Activated CD8-positive, alpha-beta memory T cell treated with anti-CD3 and anti-CD28 coated beads for 48 hours (primary cell): ENCODE measurements at places on chromosomes 3 and 15.

- peak; percentile 20 for DNase-seq
These were observed 611 bp downstream of the PIAS1 start for GRCh38 chr15:68054628-68055223.

- DNase-seq: no peak
These were observed 217.6 kb downstream of the KBTBD8 start for GRCh38 chr3:67215690-67216089.

GRCh38 chr3:72482589-72483321, 365.5 kb downstream of the SHQ1 start:
- no peak for DNase-seq

GRCh38 chr15:74893627-74894026, 3.8 kb downstream of the MPI start:
- no peak for DNase-seq

DNA sequence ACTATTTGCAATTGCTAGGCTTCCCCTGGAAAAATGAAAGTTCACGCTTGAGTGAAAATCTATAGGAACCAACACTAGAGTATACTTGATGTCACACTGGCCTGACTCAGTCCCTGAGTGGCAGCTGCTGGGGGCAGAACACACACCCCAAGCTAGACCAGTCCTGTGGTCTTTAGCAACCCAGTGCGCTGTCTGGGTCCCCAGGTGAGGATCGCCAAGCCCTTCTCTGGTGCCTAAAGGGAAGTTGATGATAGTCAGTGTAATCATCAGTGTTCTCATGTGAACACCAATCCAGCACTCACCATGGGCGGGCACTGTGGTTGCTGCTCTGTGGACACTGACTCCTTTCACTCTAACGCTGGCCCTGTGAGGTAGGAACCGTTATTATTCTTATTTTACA, 11.2 kb downstream of the ALDH1A3 start:
- no peak for DNase-seq

DNA sequence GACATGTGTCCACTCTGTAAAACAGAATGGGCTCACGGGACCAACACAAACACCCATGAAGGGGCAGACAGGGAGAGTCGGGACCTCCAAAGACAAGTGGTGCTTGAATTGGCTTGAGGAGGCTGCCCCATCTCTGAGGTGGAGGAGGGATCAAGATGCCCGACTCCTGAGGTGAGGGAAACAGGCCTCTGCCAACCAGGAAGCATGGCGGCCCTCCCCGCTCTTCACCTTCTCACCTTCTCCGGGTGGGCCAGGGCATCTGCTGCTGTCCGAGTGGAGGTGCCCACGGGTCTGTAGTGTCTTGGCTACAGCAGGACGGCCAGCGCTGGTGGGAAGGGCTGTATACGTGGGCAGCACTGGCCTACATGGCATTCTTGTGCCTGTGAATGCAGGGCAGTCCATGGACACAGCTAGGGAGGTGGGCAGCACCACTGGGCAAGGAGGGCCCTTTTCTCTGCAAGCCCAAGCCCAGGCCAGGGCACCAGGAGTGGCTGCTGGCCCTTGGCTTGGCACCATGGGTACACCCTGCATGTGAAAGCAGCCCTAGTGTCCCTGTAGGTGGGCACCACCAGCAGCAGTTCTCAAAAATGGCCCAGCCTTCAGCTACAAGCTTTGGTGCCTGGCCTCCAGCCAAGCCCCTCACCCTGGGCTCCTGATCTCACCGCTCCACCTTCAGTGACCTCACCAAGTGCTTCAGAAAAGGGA, 79.4 kb downstream of the SNRK start:
- no peak for DNase-seq

DNA sequence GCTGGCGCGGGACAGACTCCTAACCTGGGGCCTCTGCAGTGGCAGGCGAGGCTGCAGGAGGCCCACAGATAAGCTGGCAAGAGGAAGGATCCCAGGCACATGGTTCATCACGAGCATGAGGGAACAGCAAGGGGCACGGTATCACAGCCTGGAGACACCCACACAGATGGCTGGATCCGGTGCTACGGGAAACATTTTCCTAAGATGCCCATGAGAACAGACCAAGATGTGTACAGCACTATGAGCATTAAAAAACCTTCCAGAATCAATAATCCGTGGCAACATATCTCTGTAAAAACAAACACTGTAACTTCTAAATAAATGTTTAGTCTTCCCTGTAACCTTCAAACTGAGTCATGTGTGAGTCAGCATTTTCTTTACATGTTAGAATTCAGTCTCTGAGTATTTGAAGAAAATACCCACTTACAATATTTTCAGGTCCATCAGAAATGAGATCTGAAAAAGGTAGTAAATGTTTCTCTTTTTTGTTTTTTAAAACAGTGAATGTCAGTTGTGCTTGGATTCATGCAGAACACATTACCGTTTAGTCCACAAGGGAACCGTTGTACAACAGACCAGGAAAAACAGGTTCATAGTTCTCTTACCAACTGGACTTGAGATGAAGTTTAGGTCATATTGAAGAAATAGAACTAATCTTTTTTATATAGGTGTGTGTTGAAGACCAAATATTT, 75.9 kb downstream of the BOC start:
- DNase-seq: no peak

GRCh38 chr15:66809664-66810063, 107.6 kb downstream of the SMAD6 start:
- no peak for DNase-seq
